Fibroblast of skin of left quadriceps (primary cell): ENCODE measurements at places on chromosomes 4 and X.

GRCh38 chrX:78886550-78886949 lies 58.6 kb upstream of the P2RY10 start:
- no peak for DNase-seq

DNA sequence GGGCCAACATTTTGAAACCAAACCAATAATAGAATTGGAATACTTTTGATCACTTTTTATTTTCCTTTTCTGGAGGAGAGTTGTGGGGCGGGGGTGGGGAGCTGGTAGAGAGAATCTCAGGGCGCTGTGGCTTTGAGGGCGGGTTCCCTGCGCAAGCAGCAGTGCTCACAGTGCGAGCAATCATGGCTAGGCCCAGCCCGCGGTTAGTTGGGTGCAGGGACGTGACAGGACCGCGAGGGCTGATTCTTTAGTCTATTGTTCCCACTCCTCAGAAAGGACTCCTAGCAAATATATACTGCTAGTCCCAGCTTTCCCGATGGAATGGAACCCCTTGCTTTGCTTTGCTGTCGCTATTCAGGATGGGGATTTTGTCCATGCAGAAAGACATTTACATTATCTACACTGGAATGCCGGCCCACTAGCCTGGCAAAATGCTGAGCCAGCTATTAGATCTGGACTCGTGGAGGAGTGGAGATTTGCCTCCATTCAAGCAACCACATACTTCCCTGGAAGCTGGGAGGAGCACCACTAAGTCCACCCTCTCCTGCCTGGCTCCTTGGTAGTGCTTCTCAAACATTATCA lies 23.9 kb upstream of the APLN start:
- no peak for DNase-seq

- DNase-seq = no peak
Observed at GRCh38 chr4:6845574-6845973, 63.0 kb downstream of the KIAA0232 start.

DNA sequence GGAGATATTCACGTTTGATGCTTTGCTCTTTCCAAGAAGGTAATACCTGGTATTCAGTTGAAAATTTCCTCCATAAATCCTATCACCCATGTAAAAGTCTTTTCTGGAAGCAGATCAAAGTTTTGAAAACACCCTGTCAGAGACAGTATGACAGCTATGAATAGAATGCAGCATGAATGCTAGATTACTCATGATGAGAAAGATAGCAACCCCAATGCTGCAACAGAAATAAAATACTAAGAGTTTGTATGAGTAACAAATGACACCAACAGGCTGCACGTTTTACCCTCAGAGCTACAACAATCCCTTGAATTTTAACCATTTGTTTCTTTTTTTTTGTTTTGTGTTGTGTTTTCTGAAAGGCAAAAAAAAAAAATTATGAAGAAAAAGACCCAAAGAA lies 108.6 kb downstream of the ARHGAP6 start:
- DNase-seq = no peak

- DNase-seq = no peak
Observed at GRCh38 chr4:83067058-83067639, 32.2 kb downstream of the COPS4 start.

GRCh38 chr4:145196747-145197146 lies 16.4 kb upstream of the OTUD4 start:
- no peak for DNase-seq

DNA sequence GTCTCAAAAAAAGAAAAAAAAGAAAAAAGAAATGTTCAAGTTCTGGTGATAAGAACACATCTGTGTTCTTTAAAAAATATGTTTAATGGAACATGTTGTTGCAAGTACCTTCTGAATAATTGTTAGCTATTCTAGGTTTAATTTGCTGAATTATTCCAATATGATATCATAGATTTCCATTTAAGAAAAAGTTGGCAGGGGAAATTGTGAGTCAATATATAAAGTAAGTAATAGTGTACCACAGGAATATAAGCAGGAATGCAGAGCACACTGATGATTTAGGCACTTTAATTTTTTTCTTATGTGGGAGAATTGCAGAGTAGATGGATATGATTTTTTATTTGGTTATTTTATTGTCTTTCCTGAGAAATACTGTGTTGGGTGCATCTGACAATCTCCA lies 190.7 kb downstream of the RPA4 start:
- peak; percentile 17 for DNase-seq

DNA sequence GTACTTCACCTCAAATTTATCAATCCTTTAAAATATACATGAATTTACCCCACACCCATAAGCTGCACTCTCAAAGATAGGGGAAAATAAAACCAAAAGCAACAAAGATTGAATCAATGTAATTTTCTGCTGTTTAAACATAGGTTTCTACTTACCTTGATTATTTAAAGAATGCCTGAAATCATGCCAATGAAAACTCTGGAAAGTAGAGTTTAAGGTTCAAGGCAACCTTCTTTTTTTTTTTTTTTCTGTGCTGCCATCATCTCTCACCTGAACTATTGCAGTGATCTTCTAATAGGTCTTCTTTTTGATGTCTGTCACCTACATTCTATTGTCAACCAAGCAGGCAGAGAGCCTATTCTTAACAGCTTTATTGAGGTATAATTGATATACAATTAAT lies 682.1 kb downstream of the IL1RAPL1 start:
- DNase-seq = no peak

GRCh38 chr4:15021311-15021710 lies 19.0 kb downstream of the CPEB2 start:
- DNase-seq = no peak

DNA sequence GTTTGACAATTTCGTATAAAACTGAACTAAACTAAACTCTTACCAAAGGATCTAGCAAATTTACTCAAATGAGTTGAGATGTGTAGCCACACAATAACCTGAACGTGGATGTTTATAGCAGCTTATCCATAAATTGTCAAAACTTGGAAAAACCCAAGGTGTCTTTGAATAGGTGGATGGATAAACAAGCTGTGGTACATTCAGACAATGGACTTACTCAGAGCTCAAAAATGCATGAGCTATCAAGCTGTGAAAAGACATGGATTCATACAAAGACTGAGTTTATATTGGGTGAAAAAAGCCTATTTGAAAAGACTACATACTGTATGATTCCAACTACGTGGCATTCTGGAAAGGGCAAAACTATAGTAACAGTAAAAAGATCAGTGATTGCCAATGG lies 69.5 kb downstream of the LARP1B start:
- no peak for DNase-seq

- no peak for DNase-seq
Observed at GRCh38 chr4:176290520-176290919, 21.5 kb upstream of the ASB5 start.

GRCh38 chr4:139278485-139278884 lies 1.5 kb downstream of the MGARP start:
- no peak for DNase-seq

DNA sequence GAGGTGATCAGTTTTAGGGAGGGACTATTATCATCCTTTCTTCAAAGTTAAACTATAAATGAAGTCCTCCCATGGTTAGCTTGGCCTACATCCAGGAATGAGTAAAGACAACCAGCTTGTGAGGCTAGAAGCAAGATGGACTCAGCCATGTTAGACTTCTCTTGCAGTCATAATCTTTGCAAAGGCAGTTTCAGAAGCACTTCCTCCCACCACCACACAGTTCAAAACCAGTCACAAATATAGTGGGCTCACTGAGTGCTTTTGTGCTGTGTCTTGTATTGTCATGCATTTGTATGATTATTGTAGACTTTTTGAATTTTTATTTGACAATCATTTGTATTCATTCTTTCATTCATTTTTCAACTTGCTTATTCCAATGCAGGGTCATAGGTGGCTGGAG lies 204.5 kb downstream of the ZNF674 start:
- DNase-seq = no peak

DNA sequence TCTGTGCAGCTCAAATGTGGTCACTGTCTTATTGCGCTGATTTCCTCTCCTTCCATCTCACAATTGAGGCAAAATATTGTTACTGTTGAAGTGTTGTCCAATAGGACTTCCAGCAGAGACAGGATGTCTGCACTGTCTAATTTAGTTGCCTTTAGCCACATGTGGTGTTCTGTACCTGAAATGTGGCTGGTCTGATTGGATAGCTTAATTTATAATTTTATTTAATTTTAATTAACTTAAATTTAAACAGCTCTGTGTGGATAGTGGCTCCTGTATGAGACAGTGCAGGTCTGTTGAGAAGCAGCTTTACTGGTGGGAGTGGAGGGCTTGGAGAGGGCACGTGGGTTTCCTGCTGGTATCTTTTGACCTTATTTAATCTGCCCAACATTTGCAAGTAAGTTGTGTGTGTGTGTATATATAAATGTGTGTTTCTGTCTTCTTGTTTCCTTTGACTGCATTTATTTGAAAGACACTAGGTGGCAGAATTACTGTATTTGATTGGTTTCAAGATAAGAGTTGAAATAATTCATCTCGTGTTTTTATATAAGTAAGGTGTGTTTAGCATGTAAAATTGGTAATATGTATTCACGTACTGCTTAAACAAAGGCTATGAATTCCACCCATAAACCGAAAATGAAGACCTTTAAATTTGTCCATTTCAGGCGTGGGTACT lies 55.3 kb upstream of the MSANTD1 start:
- DNase-seq = no peak

DNA sequence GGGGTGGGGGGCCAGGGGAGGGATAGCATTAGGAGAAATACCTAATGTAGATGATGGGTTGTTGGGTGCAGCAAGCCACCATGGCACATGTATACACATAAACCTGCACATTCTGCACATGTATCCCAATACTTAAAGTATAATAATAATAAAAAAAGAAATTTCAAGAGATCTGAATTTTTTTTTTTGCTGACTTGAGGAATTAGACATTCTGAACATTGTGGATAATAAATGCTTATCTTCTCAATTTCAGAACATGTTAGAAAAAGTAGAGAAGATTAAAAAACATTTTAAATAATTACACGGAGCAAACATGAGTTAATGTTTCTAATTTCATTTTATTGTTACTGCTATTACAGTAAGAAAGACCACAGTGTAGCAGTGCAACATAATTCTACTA lies 230.4 kb downstream of the DTHD1 start:
- no peak for DNase-seq

DNA sequence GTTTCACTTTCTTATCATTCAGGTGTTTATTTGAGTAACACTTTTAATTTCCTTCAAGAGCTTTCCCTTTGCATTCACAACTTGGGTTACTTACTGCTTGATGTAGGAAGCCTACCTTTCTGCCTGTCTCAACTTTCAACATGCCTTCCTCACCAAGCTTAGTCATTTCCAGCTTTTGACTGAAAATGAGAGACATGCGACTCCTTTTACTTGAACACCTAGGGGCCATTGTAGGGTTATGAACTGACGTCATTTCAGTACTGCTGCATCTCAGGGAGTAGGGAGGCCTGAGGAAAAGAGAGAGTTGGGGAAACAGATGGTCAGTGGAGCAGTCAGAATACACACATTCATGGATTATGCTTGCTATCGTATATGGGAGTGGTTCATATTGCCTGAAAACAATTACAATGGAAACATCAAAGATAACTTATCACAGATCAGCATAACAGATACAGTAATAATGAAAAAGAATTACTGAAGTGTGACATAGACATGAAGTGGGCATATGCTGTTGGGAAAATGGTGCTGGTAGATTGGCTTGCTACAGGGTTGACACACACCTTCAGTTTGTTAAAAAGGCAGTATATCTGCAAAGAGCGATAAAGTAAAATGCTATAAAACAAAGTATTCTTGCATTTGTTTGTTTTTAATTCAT lies 25.7 kb downstream of the USP53 start:
- DNase-seq = no peak

GRCh38 chrX:65685112-65685511 lies 17.7 kb downstream of the MSN start:
- DNase-seq = no peak

DNA sequence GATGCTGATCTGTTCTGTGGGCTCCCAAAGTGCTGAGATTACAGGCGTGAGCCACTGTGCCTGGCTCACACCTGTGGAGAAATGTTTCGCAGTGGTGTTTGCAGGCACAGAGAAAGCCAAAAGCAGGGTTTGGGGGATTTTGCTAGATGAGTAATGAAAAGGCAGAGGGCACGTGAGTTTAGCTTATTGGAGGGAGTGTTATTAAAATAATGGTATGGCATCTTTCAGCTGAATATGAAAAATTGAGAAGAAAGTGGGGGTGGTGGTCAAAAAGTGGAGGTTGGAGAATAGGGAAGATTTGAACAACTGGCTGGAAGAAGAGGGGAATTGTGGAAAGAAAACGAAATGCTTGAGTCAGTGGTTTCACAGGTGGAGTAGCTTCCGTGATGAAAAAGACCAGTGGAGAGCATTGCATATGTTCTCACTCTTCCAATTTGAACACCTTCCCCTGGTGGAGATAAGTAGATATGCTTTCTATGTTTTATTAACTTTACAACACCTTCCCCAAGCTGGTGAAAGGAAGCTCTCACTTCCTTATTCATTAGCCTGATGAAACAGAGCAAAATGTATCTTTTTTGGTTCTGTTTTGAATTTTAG lies 1.1 kb upstream of the CHST7 start:
- no peak for DNase-seq

GRCh38 chr4:2835978-2836377 lies 7.7 kb upstream of the ADD1 start:
- DNase-seq = no peak

GRCh38 chr4:102625232-102625930 lies 124.2 kb downstream of the NFKB1 start:
- no peak for DNase-seq

DNA sequence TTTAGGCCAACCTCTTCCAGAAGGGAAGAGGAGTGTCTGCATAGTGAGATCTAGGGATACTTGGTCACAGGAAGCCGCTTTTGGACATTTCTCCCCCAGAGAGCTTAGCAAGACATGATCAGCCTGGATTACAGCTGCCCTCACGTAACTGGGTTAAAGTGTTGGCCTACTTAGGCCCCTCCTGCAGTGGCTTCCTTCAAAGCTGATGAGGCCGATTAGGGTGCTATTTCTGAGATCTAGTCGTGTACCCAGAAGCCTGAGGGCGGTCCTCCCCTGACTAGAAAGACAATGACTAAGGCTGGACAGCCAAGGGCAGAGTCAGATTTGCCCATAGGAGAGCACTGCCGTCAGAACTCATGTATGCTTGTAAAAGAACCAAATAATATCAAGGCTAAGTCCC lies 135.0 kb downstream of the AMMECR1 start:
- no peak for DNase-seq

DNA sequence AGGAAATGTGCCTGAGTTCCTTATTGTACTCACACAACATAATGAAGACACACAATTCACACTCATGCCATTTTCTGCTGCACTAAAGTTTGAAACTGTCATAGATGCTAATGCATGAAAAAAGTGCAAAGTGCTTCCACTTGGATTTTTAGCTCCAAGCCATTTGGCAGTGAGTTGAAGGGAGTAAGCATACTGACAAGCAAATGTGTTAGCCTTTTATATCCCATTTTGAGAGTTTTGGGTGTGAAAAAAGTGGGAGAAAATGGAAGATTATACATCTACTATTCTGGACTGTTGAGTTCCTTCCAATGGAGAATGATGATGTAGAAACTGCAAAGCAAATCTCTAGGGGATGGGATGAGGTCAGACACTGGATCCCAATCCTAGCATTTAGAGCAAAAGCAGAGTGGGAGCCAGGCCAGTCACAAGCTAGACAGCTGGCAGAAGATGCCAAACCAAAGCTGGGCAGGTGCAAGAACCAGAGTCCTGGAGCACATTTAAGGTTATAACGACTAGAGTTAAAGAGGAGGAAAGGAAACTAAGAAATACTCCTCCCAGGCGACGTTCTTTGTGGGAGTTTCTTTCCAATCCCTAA lies 216.8 kb downstream of the FBXO8 start:
- no peak for DNase-seq
